Epithelial cell of prostate (primary cell): ENCODE measurements at places on chromosomes 3 and 15.

DNA sequence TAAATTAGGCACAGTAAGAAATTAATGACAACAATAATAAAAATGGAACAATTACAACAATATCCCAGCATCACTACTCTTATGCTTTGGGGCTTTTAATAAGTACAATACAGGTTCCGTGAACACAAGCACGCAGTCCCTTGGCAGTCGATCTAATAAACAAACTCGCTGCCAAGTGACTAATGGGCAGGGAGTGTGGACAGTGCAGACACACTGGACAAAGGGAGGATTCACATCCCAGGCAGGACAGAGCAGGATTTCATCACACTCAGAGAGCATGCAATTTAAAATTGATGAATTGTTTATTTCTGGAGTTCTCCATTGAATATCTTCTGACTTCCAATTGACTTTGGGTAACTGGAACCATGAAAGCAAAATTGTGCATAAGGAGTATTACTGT is 524.1 kb upstream of the CFAP20DC start:
- DNase-seq = no peak

DNA sequence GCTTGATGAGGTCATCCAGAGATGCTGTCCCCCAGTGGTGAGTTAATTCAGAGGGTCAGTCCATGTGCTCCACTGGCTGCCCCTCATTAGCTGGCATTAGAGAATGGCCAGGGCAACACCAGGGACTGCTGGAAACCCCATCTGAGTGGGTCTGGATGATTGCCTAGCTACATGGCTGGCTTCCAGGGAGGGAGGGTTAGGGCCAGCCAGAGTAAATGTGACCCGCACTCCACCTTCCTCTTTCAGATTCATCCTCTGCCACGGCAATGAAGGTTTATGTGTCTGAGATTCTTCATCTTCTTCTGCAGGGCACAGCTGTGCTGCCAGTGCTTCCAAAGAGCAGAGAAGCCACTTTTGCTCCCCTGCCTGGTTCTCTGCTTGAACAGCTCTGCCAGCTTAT is 391.9 kb downstream of the OCA2 start:
- DNase-seq = no peak

DNA sequence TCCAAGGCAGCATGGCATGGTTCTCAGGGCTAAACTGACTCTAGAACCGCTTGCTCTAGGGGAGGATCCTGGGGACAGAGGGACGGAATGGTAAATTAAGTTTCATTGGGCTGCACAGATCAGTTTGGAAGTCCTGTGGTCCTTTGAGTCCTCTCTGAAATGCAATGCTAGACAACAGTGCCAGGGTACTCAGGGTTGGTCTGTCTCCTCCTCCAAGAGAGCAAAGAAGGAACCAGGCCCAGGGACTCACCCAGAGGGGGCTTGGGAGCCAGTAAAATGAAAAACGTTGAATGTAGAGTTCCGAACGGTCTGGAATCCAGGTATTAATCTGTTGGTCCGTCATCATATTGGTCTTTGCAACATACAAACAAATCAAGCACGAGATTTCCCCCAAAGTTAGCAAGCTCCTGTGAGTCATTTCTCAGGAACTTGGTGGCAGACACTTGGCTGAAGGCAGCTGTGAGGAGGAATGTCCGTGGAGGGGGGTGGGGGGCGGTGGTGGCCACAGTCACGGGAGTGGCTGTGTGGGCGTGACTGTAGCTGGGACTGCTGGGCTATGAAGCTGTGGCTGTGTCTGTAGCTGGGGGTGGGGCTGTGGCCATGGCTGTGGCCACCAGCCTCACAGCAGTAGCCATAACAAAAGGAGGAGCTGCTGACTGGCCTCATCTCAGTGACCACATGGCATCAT is 361.0 kb downstream of the SHQ1 start:
- no peak for DNase-seq

DNA sequence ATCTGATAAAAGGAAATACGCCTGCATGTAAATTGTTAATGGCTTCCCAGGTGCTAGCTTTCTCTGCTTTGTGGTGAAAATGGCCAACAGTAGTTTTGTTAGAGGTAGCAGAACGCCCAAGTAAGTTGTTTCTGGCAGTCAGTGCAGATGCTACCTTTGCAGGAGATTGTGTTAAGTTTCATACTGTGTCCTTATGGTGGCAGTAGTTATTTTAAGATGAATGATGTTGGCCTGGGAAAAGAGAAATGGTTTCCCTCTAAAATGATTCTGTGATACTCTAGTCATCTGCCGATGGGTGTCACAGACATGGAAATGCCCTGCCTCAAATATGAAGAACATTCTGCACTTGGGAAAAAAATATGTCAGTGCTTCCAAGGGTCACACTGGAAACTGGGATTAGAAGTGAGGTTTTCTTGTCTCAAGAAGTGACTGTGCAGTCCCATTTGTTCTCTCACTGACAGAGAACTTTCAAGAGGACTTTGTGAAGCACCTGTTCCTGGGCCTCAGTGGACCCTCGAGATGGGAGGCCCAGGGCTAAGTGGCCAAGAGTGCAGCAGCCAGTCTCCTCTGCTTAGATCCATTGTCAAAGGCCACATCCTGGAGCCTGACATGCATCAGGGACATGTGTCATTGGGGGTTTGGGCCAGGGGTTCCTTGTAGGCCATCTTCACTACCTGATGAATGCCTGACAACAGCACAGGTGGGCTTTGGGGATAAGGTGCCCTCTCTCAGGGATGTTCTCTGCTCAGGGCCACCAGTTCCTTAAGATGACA is 393.3 kb downstream of the CACNA2D3 start:
- DNase-seq = no peak

DNA sequence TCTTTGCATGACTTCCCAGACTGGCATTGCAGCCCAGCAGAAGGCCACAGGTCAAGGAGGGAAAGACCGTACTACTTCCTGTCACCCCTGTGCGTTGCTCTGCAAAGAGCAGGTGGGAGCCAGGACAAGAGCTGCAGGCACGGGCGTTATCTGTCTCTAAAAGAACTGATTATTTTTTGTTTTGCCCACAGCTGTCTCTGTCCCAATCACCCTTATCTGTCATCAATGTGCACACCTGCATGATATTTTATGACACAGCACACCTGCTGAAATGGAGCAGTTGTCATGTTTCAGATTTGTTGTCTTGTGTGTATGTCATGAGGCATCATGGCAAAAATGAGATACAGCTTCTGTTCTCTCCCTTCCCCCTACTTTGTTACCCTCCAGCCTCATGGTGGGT is 58.8 kb downstream of the SLCO3A1 start:
- DNase-seq = no peak

DNA sequence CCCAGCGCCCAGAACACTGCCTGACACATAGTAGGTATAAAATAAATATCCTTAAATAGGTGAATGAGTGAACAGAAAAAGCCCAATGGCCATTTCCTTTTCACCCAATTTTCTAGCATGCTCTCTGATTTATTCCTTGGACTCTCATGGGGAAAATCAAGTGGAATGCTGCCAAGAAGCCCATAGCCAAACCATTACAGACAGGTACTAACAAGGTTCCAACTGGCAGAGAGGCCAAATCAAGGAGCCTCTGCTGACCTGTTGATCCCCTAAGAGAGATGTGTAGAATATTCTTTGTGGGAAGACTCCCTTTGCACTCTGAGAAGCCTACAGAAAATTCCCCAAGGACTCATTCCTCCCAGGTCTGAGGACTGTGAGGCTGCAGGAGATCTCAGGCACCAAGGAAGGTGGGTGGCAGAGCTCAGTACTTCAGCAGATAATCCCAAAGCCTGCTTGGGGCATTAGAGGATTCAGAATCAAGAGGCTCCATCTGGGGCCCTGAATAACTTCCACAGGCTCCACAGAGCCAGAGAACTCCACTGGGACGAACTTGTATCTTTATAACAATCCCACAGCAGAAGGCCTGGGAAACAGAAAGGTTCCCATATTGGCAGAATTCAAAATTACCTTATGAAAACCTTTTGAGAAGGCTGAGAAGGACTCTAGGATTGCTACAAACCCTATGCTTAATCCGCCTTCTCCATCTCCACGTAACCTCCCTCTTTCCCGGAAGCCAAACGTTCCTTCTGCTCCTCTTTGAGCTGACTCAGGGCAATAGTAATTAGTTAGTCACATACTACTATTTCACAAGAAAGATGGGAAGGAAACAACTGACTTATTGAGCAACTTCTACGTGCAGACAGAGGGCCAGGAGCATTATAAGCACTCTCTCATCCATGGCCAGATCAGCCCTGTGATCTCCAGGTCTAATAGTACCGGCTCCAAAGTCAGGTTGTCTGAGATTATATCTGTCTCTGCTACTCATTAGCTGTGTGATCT is 34.5 kb downstream of the PRICKLE2 start:
- DNase-seq = peak; percentile 86

DNA sequence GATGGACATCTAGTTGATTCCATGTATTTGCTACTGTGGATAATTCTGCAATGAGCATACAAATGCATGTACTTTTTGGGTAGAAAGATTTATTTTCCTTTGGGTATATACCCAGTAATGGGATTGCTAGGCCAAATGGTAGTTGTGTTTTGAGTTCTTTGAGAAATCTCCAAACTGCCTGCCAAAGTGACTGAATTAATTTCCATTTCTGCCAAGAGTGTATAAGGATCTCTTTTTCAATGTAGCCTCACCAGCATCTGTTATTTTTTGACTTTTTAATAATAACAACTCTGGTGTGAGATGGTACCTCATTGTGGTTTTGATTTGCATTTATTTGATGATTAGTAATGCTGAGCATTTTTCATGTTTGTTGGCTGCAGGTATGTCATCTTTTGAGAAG is 435.0 kb upstream of the CBLB start:
- no peak for DNase-seq

DNA sequence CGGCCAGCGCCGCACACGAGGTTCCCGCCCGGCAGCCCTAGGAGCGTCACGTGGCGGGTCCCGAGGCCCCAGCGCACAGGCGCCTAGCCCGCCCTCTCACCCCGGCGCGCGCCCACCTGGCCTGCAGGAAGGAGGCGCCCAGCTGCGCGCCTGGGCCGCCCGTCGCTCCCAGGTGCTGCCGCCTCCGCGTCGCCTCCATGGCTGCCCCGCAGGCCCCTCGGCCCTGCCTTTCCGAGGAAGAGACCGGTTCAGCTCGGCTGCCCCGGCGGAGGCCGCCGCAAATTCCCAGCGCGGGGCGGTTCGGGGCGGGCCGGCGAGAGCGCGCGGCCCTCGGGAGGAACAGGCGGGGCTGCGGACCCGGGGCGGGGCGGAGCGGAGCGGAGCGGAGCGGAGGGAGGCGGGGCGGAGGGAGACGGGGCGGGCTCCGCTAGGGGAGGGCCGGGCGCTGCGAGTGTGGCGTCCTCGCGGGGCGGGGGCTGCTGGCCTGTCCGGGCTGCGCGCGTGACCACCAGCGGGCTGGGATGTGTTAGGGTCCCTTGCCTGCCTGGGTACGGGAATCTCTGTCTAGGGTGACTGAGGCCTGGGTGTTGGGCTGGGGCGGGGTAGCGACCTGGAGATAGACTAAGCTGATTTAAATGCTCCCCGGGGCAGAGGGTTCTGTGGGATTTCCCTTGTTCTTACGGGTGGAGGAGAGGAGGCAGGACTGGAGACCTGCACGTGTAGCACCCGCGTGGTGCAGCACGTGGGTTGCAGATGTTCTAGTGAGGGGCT is at the start of gene CLN6:
TSS of gene CLN6 (minus strand) at position 343 of the 771 bp plus-strand sequence. CDS start at position 199, 144 bp downstream.
- no peak for DNase-seq

GRCh38 chr15:33985287-33985686 is 17.0 kb downstream of the CHRM5 start:
- DNase-seq = no peak

DNA sequence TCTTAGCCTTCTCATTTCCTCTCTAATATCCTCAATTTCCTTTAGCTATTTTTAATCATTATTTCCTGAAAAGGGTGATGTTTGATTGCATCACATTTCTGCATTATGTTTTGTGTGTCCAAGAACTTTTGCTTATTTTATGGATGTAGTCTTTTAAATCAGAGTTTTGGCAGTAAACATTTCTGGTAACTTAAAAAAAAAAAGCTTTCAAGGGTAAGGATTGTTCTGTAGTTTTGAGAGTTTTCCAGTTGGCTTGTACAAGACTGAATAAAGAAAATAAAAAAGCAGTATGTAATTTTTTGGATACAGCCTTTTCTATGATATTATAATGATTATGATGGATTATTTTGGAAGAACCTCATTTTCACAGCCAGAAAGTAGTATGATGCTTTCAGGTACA is 99.4 kb downstream of the DHX36 start:
- no peak for DNase-seq

- DNase-seq = no peak
Observed at GRCh38 chr15:78050441-78050809, 27.1 kb downstream of the TBC1D2B start.

DNA sequence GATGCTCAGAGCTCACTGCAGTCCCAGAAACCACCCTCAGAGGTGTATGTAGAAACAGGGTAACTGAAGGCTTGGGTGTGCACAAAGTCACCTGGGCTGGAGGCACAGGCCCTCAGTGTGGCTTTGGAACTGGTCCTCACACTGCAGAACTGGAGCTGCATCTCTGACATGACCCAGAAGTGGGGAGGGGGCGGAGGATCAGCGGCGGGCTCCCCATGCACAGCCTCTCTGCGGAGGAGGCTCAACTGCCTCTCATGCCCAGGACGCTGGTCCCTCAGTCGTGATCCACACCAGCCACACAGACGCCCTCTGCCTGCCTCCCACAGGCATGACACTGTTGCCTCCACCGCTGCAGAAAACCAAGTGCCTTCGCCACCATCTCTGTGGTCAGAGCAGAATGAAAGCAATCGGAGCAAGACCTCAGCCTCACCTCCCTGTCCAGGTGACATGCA is 73.7 kb downstream of the TM2D3 start:
- no peak for DNase-seq

GRCh38 chr15:66951531-66952320 is 113.7 kb upstream of the SMAD3 start:
- DNase-seq = no peak

DNA sequence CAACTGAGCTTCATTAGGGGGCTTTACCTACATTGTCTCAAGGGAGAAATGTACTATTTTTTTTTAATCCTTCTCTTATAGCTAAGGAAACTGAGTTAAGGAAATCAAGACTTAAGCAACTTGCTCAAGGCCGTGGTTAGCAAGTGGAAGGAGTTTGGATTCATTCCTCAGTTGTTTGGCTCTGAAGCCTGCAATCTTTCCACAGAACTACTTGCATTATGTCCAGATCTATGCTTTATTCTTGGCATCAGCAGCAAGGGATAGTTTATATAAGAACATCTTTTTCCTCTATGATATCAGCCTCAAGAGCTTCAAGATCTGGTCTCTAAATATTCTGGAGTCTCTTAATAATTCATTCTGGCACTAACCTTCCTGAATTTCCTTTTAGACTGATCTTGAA is 182.4 kb downstream of the SV2B start:
- DNase-seq = no peak

DNA sequence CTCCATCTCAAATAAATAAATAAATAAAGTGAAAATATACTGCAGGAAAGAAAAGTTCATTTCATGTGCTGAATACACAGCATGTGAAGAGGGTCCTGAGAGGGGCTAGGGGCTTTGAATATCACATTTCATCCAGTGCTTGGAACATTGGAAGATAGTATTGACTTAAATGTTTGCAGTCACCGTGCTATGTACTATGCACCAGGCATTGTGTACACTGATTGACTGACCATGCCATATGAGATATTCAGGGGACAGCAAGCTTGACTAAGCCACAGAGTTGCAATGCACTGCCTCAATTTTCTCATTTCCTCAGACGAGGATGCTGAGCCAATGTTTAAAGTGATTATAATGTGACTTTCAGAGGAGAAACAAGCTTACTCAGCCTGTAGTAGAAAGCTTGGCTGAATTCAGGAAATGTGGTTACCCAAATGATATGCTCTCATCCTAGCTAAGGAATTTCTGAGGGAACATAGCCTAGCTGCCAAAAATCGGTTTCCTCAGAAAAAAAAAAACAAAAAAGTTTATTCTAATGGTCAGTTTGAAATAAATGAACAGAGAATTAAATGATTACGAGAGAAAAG is 557.9 kb downstream of the FGF12 start:
- DNase-seq = no peak
